RPMI8226 (cell line): ENCODE measurements at places on chromosomes 3 and 15.

DNA sequence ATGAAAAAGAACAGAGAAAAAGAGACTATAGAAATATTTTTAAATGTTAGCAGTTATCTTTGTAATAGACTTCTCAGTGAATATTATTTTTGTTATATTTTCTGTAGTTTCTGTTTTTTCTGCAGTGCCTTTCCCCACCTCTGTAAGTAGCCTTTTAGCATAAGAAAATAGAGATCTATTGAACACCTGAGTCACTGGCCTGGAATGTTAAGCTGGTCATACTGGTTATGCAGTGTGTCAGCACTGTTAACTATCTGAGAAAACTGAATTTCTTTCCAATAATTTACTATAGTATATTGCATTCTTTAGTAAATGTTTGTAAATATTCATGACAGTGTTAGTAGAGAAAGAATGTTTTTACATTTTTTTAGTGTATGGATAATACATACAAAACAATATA lies 79.8 kb downstream of the NECTIN3 start:
- DNase-seq, result no peak

DNA sequence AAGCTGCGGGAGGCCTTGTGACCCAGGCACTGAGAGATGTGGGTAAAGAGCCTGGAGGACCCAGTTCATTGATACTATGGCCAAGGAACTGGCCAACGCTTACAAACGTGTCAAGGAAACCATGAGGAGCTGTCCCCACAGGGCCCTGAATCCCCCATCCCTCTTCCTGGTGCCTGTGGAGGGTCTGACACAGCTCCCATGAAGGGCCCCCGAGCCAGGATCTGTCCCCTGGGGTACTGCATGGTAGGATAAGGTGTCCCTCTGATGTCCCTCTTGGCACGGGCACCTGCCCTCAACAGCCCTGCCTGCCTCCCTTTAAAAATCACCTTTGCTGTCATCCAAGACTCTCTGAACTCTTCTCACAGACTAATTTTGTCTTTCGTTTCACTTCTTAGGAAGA lies 122.4 kb downstream of the ADCY5 start:
- no peak for DNase-seq

- no peak for DNase-seq
These were observed 107.4 kb downstream of the VGLL4 start for GRCh38 chr3:11536132-11536935.

DNA sequence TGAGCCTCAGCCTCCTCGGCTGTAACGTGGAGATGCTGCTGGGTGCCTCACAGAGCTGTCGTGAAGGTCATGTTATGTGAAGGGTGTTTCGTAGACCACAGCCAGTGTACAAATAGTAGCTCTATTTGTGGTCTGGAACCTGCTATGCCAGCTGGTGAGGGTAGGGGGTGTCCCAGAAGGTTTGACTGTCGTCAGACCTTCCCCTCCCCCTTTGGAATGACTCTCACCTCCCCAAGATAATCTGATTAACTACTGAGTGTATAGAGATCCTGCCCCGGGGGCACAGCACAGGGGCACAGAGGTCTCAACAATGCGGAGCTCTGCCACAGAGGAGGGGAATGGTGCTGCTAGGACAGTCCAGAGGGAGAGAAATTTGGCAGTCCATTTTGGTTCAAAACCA lies 20.5 kb downstream of the FGD5 start:
- no peak for DNase-seq

DNA sequence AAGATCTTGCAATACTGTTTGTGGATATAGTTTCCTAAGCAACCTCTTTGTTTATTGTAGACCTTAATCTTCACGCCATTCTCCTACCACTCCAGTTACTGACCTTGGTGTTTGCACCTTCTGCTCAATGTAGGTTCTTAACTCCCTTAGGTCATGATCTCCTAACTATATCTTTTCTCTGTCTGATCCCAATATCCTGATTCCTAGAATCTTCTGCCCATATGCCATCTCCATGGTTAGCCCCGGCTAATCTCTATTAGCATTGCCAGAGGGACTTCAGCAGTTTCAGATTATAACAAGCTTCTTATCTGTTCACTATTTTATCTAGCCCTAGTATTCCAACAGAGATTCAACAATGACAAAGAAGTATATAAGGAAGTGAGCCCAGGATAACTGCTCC lies 64.9 kb downstream of the IMPG2 start:
- DNase-seq, result no peak

GRCh38 chr15:77475001-77475400 lies 54.3 kb downstream of the HMG20A start:
- no peak for DNase-seq

DNA sequence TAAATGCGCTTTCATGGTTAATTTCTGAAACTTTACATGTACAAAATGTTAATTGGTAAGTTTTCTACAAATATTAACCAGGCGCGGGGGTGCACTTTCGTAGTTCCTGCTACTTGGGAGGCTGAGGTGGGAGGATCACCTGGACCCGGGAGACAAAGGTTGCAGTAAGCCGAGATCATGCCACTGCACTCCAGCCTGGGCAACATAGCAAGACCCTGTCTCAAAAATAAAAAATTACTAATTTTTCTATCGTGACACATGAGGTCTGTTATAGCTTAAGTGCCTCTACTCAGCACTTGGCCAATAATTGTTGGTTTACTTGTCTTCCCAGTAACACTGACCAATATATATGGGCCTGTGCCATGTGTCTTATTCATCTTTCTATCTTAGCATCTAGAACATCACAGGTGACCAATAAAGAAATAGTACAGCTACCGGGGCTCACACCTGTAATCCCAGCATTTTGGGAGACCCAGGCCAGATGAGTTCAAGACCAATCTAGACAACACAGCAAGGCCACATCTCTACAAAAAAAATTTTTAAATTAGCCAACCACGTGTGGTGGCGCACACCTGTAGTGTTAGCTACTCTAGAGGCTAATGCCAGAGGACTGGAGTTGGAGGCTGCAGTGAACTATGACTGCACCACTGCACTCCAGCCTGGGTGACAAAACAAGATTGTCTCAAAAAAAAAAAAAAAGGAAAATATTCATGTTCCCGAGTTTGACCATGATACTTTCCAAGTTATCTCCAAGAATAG lies 6.1 kb downstream of the MSL2 start:
- no peak for DNase-seq

GRCh38 chr15:90191344-90191687 lies 9.8 kb upstream of the SEMA4B start:
- no peak for DNase-seq

DNA sequence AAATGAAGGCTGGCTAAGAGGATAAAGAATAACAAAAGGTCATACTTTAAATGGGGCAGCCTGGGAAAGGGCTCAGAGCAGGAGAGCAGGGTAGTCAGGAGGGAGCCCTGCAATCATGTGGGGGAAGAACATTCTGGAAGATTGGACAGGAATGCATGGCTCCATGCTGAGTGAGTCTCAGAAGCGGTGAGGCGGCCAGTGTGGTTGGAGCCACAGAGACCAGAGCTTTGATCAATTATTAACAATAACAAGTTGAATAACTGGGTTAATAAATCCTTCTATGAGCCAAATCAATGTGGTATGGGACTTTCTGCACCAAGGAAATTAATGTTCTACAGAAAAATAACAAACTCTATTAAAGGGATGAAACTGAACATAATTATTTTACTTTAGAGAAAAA lies 57.9 kb upstream of the DCUN1D1 start:
- no peak for DNase-seq

DNA sequence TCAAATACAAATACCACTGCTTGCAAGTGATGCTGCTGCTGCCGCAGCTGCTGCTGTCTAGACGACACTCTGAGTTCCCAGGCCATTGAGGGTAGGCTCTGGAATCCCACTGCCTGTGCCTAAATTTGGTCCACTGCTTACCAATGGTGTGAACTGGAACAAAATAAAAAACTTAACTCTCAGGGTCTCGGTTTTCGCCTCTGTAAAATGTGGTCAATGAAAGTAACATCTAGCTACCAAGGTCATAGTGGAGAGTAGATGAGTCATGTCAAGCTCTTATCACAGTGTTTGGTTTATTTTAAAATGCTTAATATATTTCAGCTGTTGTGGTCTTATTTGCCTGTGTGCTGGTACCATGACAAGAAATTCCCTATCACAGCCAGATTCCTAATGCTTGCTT lies 299.3 kb downstream of the CLSTN2 start:
- no peak for DNase-seq

DNA sequence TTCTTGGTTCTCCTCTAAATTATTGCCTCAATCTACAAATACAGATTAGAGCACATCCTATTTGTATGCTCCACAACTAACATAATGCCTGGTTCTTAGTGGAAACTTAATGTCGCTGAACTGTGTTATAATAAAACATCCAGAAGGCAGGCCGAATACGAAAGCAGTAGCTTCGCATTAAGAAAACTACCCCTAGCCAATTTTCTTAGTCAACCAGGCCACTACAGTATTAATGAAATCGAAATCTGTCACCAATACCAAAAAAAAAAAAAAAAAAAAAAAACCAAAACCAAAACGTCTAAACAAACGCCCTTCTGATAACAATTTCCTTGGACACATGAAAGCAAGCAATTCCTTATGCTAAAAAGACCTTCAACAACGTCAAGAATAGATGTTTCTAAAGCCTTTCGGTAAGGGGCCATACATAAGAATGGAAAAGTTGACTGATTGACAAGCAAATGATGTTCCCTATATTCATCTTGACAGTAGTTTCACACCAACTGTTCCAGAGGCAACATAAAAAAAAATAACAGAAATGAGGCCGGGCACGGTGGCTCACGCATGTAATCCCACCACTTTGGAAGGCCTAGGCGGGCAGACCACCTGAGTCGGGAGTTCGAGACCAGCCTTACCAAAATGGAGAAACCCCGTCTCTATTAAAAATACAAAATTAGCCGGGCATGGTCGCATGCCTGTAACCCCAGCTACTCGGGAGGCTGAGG lies 1.3 kb downstream of the DENND6A start:
- no peak for DNase-seq

- no peak for DNase-seq
These were observed 9.1 kb upstream of the FETUB start for GRCh38 chr3:186630950-186631641.

DNA sequence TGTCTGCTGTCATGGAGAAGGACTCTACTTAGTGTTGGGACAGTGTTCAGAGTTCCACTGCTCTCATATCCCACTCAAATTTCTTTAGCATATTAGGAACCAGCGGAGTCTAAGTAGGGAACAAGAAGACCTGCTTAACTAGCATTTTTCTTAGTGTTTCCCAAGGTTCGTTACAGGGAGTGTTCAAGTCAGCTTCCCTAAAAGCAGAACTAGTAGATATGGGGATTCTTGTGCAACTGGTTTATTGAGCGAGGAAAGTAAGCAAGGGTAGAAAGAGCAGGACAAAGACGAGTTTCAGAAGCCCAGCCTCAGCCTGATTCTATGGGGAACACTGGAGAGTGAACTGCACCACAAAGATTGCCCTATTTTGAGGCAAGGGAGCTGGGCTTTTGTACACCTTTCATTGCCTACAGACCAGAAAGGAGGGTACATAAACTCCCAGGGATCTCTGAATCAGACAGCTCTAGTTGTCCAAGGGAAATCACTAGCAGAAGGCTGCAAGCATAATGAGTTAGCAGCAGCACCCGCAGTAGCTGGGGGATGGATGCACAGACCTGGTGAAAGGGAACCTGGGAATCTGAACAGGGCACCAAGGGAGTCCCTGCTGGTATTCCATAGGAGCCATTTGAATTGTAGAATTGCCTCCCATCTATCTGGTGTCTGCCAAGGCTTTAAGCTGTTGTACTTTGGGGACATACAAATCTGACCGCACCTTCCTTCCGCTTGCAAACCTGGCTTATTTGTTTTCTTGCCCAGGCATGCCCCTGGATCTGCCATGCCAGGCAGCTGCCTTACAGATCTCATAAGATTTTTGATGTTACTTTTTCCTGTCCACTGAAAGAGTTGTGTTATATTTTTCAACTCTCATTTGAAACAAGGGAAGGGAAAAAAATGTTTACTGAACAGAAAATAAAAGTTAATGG lies 15.1 kb downstream of the CMTM7 start:
- DNase-seq, result no peak

- no peak for DNase-seq
These were observed 233.5 kb upstream of the AGTR1 start for GRCh38 chr3:148464246-148464645.

DNA sequence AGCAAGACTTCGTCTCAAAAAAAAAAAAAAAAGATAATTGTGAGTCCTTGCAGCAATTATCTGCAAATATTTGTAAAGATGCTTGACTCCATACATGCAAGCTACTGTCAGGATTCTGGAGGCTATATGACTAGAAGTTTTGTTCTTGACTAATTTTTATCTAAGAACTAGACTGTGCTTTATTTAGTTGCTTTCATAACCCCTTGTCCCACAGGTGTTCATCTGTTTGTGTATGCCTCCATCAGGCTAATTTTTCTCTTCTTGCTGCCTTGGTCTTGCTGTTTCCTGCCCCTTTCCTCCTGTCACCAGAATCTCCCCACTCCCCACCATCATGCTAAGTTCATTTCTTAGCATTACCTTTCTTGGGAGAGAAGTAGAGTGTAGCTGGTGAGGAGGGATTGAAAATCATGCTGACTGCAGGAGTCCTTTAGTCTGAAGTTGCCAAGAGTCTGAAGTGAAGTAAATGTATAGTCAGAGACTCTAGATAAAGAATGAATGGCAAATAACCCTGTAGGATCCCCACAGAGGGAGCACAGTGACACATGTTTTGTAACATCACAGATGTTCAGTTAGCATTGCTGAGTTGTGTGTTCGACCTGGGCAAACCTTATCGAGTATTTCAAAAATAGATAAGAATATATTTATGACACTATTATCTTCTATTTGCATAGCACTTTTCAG lies 12.5 kb downstream of the ST3GAL6 start:
- peak; percentile 61 for DNase-seq

GRCh38 chr15:100893261-100893963 lies 13.8 kb downstream of the ALDH1A3 start:
- DNase-seq, result no peak

- no peak for DNase-seq
These were observed 37.1 kb downstream of the OXNAD1 start for GRCh38 chr3:16302082-16302631.

DNA sequence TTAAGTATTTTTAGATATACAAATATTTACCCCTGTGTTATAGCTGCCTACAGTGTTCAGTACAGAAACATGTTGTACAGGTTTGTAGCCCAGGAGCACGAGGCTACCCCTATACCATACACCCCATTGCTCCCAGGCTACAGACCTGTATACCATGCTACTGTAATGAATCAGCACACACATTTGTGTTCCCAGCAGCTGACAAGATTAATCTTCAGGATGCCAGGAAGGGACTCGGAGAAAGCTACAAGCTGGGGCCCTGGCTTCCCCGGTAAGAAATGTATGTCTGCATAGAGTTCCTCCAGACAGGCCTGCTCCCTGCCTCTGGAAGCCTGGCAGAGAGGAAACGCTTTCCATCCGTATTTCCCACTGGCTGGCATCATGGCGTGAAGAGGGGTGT lies 136.5 kb downstream of the XXYLT1 start:
- no peak for DNase-seq

DNA sequence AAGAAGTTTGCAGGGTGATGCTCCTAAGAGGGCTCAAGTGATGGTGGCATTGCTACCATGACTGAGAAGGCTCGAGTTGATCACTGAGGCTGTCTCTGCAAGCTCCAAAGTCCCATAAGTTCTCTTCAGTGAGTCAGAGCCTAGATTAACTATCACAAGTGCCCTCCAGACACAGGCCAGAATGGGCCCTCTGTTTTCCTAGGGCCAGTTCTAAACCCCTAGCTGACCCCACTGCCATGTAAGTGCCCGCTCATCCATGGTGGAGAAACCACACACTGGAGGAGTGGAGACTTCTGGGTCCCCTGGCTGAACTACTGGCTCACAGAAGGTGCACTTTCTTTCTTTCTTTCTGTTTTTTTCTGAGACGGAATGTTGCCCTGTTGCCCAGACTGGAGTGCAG lies 87.6 kb upstream of the WNT5A start:
- DNase-seq, result no peak

GRCh38 chr15:38696790-38697495 lies 132.3 kb upstream of the RASGRP1 start:
- no peak for DNase-seq

- DNase-seq, result peak; percentile 48
These were observed 68.0 kb upstream of the XCR1 start for GRCh38 chr3:46095307-46095706.
